ENCODE measurements at places on chromosomes 16 and 17.

- DNase-seq: no peak
Observed at GRCh38 chr17:372157-373152, 19.8 kb upstream of the RPH3AL start.

DNA sequence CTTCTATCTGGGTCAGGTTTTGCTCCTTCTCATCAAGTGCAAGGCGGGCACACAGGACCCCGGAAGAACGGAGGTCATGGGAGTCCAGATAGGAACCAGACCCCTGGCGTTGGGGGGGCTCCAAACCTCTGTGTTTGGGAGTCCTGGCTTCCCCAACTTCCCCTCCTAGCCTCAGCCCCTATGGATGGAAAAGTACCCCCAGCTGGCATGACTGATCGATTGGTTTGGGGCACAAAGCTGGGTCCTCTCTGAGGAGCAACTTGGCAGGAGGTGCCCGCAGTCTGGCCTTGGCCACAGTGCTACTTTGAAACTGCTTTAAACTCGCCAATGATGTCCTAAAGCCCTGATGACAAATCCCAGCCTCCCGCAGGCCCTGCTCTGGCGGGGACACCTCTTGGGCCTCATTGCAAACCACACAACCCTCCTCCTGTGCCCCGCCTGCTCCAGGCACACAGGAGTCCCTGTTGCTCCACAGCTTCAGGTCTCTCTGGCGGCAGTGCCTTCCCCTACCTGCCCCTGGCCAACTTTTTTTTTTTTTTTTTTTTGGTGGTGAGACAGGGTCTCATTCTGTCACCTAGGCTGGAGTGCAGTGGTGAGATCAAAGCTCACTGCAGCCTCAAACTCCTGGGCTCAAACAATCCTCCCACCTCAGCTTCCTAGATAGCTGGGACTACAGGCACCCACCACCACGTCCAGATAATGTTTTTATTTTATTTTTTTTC, 38.0 kb upstream of the SNN start:
- no peak for DNase-seq

- DNase-seq: no peak
Observed at GRCh38 chr16:21717608-21718007, 53.8 kb downstream of the OTOA start.

- no peak for DNase-seq
Observed at GRCh38 chr17:77451894-77452852, 311.4 kb downstream of the SEC14L1 start.

- no peak for DNase-seq
Observed at GRCh38 chr16:657487-657886, 8.3 kb downstream of the WDR90 start.

DNA sequence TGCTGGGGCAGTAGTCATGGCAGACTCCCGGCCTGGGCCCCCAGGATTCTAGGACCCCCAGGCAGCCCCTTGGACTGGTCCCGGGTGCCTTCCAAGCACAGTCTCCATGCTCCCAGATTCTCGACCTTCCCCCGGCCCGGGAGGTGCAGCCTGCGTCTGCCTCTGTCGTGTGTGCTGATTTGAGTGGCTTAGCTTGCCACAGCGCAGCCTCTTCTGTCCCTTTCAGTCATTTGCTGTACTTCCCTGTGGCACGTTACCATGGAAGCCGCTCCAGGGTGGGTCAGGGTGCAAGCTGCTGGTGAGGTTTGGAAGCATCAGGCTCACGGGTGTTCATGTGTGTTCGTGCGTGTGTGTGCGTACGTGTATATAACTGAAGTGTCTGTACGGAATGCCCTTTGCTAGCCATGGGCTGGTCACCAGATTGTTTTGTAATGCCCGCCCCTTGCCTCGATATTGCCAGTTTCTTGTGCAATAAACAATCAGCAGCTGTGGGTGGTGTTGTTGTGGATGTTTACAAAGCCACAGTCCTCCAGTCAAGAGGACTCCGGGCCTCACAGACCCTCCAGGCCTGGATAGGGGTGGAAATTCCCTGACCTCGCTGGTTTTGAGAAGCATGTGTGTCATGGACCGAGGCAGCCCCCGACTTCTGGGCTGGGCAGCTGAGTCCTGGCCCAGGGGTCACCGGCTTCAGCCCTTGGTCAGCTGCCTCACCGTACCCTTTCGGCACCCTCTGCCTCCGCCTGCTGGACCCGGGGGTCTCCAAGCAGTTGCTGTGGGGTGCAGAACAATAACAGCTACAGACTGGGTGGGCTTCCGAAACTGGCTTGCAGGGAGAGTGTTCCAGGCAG, 9.7 kb upstream of the CLEC18A start:
- DNase-seq: no peak

DNA sequence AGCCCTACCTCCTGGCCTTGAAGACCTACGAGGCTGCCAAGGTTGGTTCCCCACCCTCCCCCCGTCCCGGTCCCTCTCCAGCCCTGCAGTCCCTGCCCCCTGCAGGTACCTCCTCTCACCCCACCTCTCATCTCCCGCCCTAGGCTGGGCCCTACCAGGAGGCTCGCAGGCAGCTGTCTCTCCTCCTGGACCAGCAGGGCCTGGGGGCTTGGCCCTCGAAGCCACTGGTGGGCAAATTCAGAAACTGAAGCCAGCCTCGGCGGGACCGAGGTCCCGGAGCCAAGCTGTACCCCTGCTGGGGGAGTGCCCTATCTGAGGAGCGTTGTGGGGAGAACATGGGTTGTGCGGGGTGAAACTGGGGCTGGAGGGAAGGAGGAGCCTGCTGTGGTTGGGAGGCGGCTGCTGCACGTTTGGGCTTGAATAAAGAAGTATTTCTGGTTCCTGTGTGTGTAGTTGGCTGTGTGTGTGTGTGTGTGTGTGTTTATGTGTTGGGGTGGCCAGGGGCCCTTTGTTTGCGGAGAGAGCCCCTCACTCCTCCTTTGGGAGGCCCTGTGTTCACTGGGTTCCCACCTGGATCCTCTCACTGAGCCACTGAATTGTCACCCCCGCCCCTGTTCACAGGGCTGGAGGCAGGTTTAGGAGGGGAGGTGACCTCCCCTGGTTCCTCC, 5.9 kb downstream of the ADAD2 start:
- no peak for DNase-seq

- peak; percentile 39 for DNase-seq
Observed at GRCh38 chr17:50055426-50056216, at the start of gene ITGA3. Gene ITGA3 (plus strand): TSS chr17:50056110. CDS start chr17:50056440, 330 bp downstream.

DNA sequence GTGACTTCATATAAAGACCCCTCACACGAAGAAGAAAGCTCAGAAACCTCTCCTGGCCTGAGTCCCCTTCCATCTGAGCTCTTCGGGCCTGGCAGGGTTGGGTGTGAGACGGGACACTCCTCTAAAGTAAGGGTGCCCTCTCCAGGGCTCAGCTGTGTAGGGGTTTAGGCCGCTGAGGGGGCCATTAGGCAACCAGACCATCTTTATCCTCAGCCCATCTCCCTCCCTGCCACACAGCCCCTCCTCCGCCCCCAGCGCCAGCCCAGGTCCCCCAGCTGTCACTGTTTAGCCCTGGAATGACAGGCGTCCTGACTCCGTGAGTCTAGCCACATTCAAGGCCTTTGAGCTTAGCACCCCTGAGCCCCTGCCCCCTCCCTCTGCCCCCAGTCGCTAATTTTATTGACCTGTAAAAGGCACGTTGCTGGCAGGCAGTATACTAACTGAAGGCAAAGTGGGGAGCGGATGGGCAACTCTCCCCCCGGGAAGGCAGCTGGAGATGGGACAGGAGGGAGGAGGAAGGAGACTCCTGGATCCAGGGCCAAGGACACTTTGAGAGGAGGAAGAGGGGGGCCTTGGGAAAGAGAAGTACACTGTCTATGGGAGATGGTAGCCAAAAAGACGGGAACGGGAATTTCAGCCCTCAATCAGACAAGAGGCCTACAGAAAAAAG, 592 bp upstream of the ZNF385C start:
- DNase-seq: no peak

DNA sequence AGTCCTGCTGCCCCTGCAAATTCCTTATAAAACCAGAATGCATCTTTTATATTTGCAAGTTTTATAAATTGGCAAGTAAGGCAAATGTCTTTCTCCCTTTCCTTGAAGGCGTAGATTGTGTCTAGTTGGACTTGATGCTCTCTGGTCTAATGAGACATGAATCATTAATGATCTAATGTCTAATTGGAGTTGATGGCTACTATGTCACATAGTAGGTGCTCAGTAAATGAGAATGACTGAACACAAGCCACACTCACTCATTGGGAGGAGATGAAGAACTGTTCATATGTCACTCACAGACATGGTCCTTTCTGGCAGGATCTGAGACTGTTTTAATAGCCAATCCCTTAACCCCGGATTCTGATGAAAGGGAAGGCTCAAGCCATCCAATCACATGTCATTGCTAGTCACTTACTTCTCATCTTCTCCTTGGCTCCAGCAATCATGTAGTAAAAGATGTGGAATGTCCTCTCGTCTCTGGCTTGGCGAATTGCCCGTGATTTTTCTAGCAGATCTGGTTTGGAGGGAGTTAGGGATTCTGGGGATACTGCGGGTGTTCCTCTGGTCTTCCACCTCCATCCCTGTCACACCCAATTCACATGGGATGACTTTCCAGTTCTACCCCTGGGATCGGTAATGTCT, 81.0 kb downstream of the MYH11 start:
- no peak for DNase-seq

DNA sequence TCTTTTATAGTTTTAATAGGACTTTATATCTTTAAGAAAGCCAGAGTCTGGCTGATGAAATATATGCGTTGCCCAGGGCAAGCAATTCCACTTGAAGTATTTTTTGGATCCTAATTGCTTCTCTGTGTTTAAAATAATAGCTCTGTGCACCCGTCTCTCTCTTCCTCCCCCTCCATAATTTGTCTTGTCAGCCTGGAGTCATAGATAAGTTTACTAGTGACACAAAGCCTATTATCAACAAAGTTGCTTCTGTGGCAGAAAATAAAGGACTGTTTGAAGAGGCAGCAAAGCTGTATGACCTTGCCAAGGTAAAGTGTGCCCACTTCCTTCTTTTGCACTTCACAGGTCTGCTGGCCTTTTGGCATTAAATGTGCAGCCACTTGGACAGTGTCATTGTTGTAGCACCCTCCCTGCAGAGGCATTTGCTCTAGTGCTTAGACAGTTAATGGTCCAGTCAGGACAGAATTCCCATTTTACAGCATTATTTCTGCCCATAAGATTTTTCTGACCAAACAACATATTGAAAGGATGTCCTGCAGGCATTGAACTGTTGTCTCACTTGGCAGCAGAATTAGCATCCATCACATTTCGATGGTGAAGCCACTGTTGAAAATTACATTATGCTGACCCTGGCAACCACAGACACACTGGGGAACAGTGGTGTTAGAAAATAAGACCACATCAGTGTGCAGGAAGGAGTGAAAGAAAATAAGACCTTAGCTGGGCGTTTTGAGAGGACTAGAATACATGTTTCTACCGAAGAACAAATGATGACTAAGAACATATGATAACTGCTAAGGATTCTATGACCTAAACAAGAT, 28.4 kb upstream of the SLC12A3 start:
- no peak for DNase-seq

DNA sequence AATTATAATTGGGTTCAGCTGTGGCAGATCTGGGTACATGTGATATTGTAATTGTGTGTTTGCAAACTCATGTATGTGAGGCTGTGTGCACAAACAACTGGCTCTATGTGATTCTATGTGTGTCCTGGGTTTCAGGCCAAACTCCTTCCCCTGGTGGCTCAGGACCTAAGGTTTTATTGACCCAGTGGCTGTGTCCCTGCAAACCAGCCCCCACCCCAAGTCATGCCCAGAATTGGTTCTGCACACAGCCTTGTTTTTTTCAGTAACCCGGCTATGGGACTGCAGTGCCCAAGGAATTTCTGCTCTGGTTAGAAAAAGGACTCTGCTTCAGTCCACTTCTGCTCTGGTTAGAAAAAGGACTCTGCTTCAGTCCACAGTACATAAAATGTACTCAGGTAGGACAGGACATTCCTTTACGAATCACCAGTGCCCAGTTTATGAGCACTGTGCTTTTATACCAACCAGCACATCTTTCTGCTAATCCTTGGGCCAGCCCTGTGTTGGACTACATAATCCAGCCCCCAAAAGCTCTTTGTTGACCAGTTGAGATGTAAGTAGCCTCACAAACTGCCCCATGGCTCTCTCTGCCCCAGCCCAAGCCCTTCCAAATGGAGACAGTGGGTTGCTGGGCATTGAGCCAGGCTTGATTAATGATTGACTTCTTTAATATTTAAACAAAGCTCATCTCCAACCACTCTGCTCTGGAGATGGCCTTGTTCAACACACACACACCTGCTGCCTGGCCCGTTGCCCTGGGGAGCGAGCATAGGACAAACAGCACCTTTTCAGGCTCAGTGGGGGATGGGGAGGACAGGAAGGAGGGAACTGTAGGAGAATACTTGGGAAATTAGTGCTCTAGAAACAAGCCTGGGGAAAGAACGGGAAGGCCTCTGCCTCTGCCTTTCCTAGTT, 2.9 kb upstream of the KCNH6 start:
- DNase-seq: no peak

DNA sequence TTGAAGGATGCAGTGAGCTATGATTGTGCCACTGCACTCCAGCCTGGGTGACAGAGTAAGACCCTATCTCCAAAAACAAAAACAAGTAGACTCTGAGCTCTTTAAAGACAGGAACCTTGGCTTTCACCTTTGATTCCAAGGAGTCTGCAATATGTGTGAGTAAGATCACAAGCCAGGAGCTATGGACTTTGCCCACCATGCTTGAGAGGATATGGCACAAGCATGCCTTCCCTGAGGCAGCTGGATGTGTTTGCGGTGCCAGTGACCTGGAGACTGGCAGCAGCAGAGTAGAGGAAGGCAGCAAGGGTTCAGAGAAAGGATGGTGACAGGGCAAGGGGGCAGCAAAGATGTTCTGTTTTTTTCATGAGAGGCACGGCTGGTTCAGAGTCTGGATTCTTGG, 14.5 kb upstream of the PRKCA start:
- DNase-seq: no peak

DNA sequence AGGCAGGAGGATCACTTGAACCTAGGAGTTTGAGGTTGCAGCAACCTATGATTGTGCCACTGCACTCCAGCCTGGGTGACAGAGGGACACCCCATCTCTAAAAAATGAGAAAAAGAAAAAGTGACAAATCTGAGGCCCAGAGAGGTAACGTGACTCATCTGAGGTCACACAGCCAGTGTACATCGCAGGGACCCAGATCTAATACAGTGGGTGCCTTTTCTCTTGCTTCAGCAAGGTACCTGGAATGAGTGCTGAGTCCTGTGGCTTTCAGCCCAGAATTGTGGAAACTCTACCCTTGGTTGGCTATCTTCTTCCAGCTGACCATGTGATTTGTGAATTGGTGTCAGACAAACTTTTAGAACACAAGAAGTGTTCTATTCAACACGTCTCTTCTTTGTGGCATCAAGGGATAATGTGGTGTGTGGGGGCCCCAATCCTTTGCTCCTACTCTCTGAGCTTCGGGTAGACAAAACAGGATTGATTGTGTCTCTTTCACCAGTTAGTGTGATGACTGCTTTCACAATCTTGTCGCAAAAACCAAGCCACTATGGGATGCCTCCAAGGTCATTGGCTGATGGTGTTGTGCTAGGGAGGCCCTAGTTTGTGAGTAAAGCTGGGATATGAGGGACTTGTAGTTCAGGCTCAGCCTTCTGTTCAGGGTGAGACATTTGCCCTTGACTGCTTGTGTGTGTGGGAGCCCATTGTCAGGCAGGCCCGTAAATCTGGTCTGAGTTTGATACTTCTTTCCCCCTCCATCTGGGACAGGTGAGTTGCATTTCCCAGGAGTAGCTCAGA, 71.0 kb downstream of the MSI2 start:
- DNase-seq: no peak

GRCh38 chr16:89393738-89394406, 96.5 kb downstream of the ANKRD11 start:
- no peak for DNase-seq

Data from NT2/D1 (cell line).